ENCODE measurements at places on chromosomes 12 and 14. TPM values are rescaled to one million over a fixed set of nuclear protein-coding genes. Genes with fewer than 3 reads are reported as not detected.

The MGP gene
- not detected for total RNA-seq

The RAD51AP1 gene
- total RNA-seq, result 5.5 TPM

The PRH2 gene
- not detected for total RNA-seq

The RNASE7 gene
- not detected for total RNA-seq

The PHC1 gene
- 59.8 TPM for total RNA-seq

The ALG10B gene
- 6.3 TPM for total RNA-seq

GRCh38 chr12:52735816-52736632 lies 32.7 kb upstream of the KRT77 start:
- H3K36me3 ChIP-seq, result peaks cover 3% of the 10 kb centered on the region
- no peaks in the 10 kb centered on the region for H3K4me1 ChIP-seq
- no peak overlapping the region for H3K4me3 ChIP-seq

- peak overlapping the region; percentile 95 for H3K27ac ChIP-seq
- H3K4me1 ChIP-seq, result peaks cover 30% of the 10 kb centered on the region
Measured at GRCh38 chr12:31324116-31324844, 1.7 kb downstream of the SINHCAF start.

DNA sequence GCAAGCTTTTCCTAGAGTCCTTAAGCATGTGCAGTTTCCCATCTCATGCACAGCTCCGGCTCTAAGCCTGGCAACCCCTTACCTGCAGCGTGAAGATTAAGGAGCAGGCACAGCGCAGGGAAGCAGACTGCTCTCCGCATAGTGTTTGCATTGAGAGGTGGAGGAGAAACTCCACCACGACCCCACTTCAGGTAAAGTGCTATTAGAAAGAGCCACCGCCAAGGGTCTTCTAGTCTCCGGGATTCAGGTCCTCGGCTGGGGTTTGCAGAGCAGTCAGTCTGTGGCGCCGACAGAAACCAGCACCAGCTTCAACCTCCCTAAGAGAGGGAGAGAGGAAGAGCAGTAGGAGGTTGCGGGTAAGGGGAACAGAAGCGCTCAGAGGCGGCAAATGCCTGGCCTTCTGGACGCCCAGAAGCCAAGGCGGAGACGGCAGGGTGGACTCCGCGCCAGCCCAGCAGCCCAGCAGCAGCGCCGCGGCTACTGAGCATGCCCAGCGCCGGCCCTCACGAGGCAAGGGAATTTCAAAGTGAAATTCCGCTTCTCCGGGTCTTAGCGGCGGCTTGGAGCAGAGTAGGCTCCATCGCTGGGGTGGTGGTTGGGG lies at the start of gene PTPRR:
PTPRR (minus strand) TSS at position 488 of the 601 bp plus-strand sequence; CDS start at position 140, 348 bp downstream.
- DNase-seq, result peak; percentile 82
- peaks cover 11% of the 10 kb centered on the region for H3K4me1 ChIP-seq
- peak within 1 kb of the TSS; percentile 72 for H3K27ac ChIP-seq
- H3K4me3 ChIP-seq, result peak within 1 kb of the TSS; percentile 95
- no peaks in the 10 kb centered on the region for H3K36me3 ChIP-seq

DNA sequence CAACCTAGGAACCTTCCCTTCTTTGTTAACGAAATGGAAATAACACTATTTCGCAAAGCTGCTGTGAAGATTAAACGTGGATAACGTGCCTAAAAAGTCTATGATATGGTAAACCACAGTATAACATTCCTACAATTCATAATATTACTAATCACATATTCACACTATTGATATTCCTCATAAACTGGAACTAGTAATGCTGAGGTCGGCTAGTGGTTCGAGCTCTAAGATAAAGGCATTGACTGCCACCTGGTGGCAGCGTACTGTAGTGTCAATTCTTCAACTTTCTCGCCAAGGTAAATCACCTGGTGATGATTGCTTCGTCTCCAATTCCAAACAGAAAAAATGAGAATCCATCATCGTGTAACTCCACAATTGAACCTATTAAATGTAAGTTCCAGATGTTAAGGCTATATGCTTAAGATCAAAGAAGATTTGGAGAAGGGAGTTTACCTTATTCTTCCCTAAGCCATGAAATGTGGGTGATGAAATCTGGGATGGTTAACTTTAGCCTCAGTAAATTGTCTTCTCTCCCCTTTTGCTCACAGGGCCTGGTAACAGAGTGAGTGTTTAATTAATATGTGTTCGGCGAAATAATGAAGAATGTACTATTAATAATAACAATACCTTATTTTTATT lies 197.5 kb upstream of the TMEM132C start:
- no peak overlapping the region for H3K27ac ChIP-seq
- peaks cover 3% of the 10 kb centered on the region for H3K27me3 ChIP-seq
- no peaks in the 10 kb centered on the region for H3K36me3 ChIP-seq
- H3K4me1 ChIP-seq, result no peaks in the 10 kb centered on the region

GRCh38 chr12:69026336-69026735 lies 93.4 kb upstream of the CPM start:
- no peaks in the 10 kb centered on the region for H3K27me3 ChIP-seq
- no peak overlapping the region for H3K27ac ChIP-seq
- no peak overlapping the region for H3K4me3 ChIP-seq
- no peak for DNase-seq

GRCh38 chr14:70885343-70886022 lies 21.8 kb upstream of the PCNX1 start:
- H3K27me3 ChIP-seq, result no peaks in the 10 kb centered on the region
- H3K4me1 ChIP-seq, result peaks cover 9% of the 10 kb centered on the region
- H3K36me3 ChIP-seq, result no peaks in the 10 kb centered on the region
- no peak overlapping the region for H3K4me3 ChIP-seq
- peak; percentile 39 for DNase-seq
- H3K27ac ChIP-seq, result no peak overlapping the region

GRCh38 chr12:50211392-50212070 lies 44.4 kb upstream of the CERS5 start:
- no peaks in the 10 kb centered on the region for H3K27me3 ChIP-seq
- peaks cover 6% of the 10 kb centered on the region for H3K4me1 ChIP-seq
- no peak overlapping the region for H3K4me3 ChIP-seq
- DNase-seq, result no peak

DNA sequence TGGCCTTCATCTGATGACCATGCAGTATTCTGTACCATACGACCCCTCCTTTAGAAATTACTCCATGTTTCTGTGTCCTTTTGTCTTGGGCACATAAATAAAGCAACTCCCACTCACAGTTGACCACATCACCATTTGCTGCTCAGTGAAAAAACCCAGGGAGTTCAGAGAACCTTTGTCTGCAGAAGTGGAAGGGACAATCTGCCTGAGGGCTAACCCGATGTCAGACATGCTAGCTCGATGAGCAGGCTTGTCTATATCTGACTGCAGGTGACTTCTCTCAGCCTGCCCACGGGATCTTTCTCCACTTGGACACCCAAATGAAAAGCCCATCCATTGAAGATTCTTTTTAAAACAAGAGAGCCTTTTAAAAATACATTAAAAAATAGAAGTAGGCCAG lies 45.7 kb upstream of the GRIP1 start:
- H3K4me1 ChIP-seq, result peaks cover 12% of the 10 kb centered on the region
- H3K27ac ChIP-seq, result no peak overlapping the region
- DNase-seq, result no peak
- H3K27me3 ChIP-seq, result no peaks in the 10 kb centered on the region
- H3K36me3 ChIP-seq, result no peaks in the 10 kb centered on the region

GRCh38 chr12:62813031-62813829 lies 121.7 kb downstream of the PPM1H start:
- DNase-seq, result peak; percentile 69
- no peak overlapping the region for H3K27ac ChIP-seq
- no peaks in the 10 kb centered on the region for H3K4me1 ChIP-seq
- H3K36me3 ChIP-seq, result no peaks in the 10 kb centered on the region
- H3K27me3 ChIP-seq, result peaks cover 1% of the 10 kb centered on the region

DNA sequence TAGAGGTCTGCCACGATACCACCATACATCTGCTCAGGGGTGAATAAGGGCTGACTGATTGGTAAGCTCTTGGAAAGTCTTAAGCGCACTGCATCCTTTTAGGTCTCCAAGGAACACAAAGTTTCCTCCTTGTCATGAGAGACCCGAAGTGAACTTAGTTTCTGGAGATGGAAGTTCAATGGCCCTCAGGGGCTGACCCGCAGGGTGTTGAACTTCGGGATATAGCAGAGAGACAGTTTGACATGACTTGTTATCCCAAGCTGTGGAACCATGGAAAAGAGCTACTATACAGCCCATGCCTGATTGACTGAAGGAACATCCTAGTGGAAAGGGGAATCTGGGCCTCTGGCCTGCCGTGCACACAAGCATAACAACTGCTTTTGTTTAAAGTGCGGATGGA lies 26.9 kb upstream of the CPNE8 start:
- peaks cover 4% of the 10 kb centered on the region for H3K27me3 ChIP-seq
- no peak overlapping the region for H3K4me3 ChIP-seq
- no peak for DNase-seq
- no peaks in the 10 kb centered on the region for H3K4me1 ChIP-seq
- no peak overlapping the region for H3K27ac ChIP-seq
- H3K36me3 ChIP-seq, result no peaks in the 10 kb centered on the region

DNA sequence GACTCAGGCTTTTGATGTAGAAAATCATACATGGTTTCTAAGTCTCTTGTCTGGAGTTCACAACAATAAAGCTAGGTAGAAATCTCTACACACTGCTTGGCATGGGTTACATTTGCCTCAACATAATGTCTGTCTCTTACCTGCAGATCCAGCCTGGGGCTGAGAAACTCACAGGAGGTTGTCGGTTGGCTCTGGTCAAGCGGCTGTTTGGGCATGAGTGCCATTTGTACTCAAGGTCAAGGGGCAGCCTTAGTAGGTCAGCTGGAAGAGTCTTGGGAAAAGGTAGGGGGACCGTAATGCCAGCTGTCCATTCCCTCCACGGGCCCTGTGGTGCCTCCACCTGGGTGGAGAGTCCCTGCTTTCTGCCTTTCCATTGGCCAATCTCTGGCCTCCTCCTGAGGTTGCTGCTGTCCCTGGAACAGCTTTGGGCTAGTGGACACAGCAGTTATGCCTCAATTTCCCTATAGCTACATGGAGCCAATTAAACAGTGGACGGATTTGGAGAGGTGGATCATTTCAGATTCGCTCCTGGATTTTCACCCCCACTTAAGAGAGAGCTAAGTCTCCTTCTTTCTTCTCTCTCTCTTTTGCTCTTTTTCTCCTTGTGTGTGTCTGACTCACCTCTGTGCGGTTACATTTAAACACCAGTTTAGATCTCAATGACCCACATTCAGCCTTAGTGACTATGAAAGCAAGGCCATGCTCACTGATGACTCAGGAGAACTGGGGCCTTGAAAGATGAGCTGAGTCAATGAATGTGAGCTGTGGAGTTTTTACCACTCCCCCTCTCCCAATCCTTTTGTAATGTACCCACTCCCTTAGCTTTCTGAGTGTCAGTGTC lies 132.8 kb upstream of the HIF1A start:
- no peak overlapping the region for H3K4me3 ChIP-seq
- H3K27me3 ChIP-seq, result peaks cover 2% of the 10 kb centered on the region
- DNase-seq, result no peak
- peaks cover 9% of the 10 kb centered on the region for H3K4me1 ChIP-seq
- H3K27ac ChIP-seq, result no peak overlapping the region

GRCh38 chr12:32083489-32083888 lies 23.2 kb upstream of the BICD1 start:
- no peaks in the 10 kb centered on the region for H3K36me3 ChIP-seq
- DNase-seq, result no peak
- peaks cover 4% of the 10 kb centered on the region for H3K27me3 ChIP-seq
- H3K4me3 ChIP-seq, result no peak overlapping the region
- peaks cover 2% of the 10 kb centered on the region for H3K4me1 ChIP-seq
- H3K27ac ChIP-seq, result no peak overlapping the region

- peak overlapping the region; percentile 40 for H3K27ac ChIP-seq
- H3K4me3 ChIP-seq, result peak overlapping the region; percentile 94
- H3K36me3 ChIP-seq, result no peaks in the 10 kb centered on the region
- no peak for DNase-seq
- peaks cover 54% of the 10 kb centered on the region for H3K27me3 ChIP-seq
Measured at GRCh38 chr14:60654334-60654821, 5.1 kb upstream of the SIX1 start.

DNA sequence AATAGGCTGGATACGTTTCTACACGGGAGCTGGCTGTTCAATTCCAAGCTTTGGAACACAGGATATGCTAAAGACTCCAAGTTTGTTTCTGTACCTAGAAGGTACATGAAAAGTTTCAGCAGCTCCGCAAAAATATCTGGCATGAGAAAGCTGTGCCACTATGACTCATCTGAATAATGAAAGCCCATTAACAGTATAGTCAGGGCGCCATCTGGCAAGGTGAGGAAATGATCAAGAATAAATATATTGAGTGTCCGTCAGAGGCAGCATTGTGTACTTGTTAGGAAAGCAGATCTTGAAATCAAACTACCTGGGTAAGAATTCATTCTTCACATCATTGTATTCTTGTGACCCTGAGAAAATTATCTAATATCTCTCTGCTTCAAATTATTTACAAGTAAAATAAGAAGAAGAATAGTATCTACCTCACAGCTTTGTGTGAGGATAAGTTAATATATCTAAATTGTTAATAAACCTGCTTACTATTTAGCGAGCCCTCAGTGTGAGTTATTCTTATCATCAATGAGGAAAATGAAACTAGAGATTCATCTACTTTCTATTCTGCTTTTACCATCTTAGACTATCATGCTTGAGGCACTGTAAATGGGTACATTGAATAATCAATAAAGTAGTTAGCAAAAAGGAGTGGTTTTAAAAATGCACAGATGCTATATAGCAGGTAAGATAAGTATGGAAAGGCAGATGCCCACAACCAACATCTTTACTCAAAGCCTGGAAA lies 53.5 kb downstream of the FSCB start:
- no peak for DNase-seq
- no peaks in the 10 kb centered on the region for H3K27me3 ChIP-seq
- H3K36me3 ChIP-seq, result peaks cover 5% of the 10 kb centered on the region
- no peaks in the 10 kb centered on the region for H3K4me1 ChIP-seq

GRCh38 chr12:80056232-80056631 lies 43.1 kb upstream of the OTOGL start:
- DNase-seq, result no peak
- H3K27me3 ChIP-seq, result no peaks in the 10 kb centered on the region
- no peaks in the 10 kb centered on the region for H3K36me3 ChIP-seq

DNA sequence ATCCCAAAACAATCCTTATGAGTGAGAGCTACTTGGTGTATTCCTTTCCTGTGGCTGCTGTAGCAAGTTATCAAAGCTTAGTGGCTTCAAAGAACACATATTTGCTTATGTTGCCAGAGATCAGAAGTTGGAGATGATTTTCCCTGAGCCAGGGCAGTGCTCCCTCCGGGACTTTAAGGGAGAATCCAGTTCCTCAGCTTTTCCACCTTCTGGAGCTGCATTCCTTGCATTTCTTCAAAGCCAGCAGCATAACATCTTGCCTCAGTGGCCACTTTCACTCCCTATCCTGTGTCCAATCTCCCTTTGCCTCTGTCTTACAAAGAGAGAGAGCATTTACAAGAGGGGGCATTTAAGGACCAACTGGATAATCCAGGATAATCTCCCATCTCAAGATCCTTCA lies 33.7 kb downstream of the P2RX7 start:
- H3K4me1 ChIP-seq, result no peaks in the 10 kb centered on the region
- no peak overlapping the region for H3K27ac ChIP-seq
- H3K27me3 ChIP-seq, result peaks cover 2% of the 10 kb centered on the region
- H3K36me3 ChIP-seq, result no peaks in the 10 kb centered on the region
- H3K4me3 ChIP-seq, result no peak overlapping the region

Measured in glutamatergic neuron (in vitro differentiated cells).